ENCODE measurements at places on chromosomes 7 and 10.

- DNase-seq, result no peak
These were observed 27.7 kb downstream of the BRAF start for GRCh38 chr7:140896996-140897395.

GRCh38 chr10:58440484-58440883 is 55.3 kb downstream of the TFAM start:
- DNase-seq, result no peak

GRCh38 chr10:132129431-132129830 is 57.3 kb upstream of the DPYSL4 start:
- DNase-seq, result no peak

GRCh38 chr7:3968234-3968633 is 667.2 kb downstream of the SDK1 start:
- DNase-seq, result no peak

DNA sequence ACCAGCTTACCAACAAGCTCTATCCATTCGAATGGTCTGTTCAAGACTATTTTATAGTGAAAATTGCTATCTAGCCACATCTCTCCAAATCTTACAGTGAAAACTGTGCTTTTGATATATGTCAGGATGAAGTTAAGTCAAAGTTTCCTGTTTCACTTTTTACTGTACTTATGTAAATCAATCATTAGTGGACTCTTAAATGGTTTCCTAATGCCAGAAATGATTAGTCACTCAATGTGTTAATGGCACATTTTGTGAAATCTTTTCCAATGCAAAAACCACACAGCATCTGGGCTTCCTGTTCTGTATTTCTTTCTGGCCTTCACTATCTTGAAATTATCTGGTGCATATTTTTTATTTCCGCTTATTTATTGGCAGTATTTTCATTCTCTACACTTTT is 87.3 kb upstream of the STEAP1B start:
- no peak for DNase-seq

DNA sequence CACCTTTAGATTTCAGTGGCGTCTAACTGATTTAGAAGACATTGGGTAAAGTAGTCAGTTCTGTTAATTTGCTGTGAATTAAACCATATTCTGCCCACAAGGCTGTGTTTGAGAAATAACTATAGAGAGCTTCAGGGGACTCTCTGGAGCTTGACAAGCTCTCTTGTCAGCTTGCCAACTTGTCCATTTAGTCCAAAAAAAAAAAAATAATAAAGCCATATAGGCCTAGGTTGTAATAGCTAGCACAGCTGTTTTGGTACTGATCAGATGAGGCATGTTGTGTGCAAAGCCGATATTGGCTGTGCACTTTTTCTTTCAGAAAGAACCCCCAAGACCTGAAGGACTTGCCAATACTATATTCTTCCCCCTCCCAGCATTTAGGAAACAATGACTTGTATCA is 20.2 kb upstream of the ZNF282 start:
- DNase-seq, result no peak

DNA sequence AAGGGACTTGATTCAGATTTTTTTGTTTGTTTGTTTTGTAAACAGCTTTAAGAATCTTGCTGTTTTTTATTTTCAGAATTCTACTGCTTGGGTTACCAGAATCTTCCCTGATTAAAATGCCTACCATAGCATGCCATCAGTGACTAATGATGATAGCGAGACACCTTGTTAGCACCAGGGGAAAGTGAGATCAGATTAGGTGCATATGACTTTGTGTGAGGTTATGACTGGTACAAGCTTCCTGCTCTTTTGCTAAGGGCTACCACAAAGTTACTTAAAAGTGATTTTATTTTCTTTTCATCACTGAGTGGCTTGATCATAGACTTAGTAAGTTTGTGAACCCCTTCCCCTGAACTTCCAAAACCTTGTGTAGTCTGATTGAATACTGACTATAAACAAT is 93.5 kb downstream of the SND1 start:
- no peak for DNase-seq

GRCh38 chr7:2213551-2214215 is 19.1 kb downstream of the MAD1L1 start:
- DNase-seq, result no peak

DNA sequence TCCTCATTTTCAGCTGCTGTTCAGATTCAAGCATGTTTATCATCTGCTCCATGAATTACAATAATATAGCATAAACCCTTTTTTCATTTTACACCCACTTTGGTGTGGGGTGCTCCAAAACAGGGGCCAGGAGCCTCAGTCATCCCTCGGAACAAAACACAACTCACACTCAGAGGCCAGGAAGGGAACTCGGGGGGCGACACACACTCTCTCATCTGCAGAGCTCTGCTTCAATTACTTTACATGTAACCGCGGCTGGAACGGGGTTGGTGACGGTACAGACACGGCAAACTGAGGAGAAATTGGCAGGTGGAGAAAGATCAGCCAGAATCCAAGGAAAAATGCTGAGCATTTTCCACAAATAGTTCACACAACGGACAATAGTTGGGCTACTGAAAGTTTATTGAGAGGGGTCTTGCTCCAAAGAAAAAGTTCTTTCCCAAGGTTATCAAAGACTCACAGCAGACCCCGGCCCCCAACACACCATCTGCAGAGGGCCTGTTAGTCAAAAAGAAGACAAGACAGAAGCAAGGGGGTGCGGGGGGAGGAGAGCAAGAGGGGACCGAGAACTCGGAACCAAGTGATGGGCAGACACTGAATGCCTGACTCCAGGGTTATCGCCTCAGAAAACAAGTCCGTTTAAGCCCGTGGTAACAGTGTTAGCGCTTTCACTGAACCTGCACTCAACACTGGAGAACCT is 20.5 kb downstream of the DIP2C start:
- DNase-seq, result no peak

- DNase-seq, result no peak
These were observed 524.0 kb downstream of the IPMK start for GRCh38 chr10:57743711-57744110.

DNA sequence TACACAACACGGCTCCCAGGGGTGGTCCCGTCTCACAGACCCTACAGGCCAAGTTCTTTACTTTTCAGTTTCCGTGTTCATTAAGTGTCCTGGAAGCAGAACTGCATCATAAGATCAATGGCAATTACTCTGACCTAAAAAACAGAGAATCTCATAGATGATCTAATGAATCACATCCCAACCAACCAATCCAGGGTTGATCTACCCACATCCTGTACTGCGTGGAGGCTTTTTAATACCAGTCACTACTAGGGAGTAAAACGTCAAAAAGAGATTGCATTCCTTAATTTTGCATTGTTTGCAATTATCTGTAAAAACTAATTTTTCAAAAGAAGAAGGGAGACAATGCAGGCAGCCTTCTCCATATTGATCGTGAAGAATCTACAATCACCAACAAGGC is 72.6 kb downstream of the PARD3 start:
- no peak for DNase-seq

DNA sequence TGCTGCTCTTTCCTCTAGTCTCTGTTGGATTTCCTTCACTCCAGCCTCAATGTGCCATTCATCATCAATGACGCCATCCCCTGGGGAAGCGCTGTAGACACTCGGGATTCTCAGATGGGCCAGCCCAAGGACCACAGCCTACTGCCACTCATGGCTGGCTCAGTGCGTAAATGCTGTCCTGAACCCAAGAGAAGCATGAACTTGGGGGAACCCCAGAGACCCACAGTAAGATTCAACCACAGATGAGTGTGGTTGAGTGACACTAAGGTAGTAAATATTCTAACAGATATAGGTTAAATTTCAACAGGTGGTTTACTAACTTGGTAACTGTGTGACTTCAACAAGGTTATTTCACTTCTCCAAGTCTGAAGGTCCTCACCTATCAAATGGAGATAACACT is 304.1 kb downstream of the GRM8 start:
- no peak for DNase-seq

DNA sequence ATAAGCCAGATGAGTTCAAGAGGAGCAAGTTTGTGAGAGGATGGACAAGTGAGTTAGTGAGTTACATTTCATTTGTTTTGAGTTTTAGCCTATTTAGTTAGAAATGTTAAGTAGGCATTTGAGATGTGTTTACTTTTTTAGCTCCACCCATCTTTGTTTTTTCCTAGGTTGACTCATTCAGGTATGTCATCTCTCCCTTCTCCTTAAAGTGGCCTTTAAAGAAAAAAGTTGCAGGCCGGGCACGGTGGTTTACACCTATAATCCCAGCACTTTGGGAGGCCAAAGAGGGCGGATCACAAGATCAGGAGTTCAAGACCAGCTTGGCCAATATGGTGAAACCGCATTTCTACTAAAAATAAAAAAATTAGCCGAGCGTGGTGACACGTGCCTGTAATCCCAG is 71.2 kb downstream of the BMPR1A start:
- no peak for DNase-seq

DNA sequence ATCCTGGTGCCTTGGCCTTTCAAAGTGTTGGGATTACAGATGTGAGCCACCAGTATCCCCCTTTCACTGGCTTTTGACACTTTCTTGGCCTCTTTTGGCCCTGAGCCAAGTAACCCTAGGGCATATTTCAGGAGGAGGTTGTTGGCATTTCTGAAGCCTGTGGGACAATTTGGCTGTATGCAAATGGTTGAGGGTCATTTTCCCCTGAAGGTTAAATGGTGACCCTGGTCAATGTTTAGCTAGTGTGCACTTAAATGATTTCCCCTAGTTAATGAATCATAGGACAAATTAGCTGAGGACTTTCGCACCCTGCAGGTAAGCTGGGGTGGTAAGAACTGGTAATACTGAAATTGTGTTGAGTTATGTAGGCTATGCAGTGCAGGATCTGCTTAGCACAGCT is 660.5 kb downstream of the LRMDA start:
- DNase-seq, result no peak

DNA sequence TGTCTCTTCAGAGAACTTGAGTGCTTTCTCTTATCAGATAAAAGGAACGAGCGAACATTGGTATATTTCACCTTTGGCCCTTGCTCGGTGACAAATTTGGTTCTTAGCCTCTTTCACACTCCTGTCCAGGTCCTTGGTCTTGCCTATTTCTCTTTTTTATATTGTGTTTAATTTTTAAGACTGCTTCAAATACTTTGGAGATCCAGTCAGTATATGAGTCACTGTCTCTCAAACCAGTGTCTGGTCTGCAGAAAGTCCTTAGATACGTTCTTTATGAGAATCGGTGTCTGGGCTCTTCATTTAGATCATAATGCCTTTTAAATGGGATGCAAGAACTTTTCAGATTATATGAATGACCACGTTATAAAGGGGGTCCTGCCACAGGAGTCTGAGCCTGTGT is 55.0 kb downstream of the PIK3AP1 start:
- DNase-seq, result no peak

DNA sequence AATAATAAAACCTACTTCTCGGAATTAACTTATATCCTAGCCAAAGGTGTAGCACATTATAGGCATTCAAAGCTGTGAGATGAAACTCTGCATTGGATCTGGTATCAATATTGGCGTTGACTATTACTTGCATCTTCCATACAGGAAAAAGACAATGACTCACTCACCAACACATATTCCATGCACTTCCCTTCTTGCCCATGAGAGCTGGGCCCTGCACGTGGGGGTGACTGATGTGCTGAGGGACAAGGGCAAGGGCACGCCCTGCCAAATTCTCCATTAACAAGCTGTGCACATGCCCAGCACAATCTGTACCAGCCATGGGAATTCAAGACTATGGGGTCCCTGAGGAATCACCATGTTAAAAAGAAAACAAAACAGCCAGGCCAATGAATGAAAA is 188.1 kb upstream of the PDE1C start:
- DNase-seq, result no peak

DNA sequence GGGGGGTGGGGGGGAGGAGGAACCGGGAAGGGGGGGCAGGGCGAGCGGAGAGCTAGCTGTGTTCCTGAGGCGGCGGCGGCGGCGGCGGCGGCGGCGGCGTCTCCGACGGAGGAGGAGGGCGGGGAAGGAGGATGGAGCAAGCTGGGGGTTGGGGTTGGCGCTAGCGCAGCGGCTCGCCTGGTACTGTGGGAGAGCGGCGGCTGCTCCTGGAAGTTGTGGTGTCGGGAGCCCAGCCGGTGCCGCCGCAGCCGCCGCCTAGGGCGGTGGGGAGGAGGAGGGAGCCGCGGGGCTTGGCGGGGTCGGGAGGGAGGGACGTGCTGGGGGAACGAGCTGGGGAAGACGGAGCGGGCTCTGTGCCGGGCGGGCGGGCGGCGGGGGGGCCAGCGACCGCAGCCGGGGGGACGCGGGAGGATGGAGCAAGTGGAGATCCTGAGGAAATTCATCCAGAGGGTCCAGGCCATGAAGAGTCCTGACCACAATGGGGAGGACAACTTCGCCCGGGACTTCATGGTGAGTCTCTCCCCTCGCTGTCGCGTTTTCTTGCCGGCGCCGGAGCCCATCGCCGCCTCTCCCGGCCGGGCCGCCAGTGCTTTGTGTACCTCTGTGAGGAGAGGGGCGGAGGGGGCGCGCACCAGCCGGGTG is at the start of gene PTPN12:
Gene PTPN12, plus strand, starts transcription at position 160 of the 642 bp plus-strand sequence. Its CDS starts 252 bp downstream, at position 412.
- no peak for DNase-seq

- DNase-seq, result no peak
These were observed 122.7 kb downstream of the TRRAP start for GRCh38 chr7:99000904-99001465.

GRCh38 chr10:101961591-101962498 is 94.1 kb downstream of the ARMH3 start:
- no peak for DNase-seq

DNA sequence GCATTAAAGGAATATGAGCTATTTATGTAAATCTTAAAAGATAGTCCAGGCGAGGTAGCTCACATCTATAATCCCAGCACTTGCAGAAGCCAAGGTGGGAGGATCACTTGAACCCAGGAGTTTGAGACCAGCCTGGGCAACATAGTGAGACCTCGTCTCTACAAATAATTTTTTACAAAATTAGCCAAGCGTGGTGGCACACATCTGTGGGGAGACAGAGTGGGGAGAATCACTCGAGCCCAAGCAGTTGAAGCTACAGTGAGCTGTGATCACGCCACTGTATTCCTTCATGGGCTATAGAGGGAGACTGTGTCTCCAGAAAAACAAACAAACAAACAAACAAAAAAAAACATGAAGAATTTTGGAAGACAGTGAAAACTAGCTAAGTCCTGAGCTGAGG is 28.4 kb downstream of the HERC4 start:
- DNase-seq, result no peak

GRCh38 chr7:30240106-30240800 is 44.1 kb upstream of the ZNRF2 start:
- DNase-seq, result no peak

GRCh38 chr10:114603948-114604347 is 54.1 kb downstream of the ABLIM1 start:
- DNase-seq, result no peak

DNA sequence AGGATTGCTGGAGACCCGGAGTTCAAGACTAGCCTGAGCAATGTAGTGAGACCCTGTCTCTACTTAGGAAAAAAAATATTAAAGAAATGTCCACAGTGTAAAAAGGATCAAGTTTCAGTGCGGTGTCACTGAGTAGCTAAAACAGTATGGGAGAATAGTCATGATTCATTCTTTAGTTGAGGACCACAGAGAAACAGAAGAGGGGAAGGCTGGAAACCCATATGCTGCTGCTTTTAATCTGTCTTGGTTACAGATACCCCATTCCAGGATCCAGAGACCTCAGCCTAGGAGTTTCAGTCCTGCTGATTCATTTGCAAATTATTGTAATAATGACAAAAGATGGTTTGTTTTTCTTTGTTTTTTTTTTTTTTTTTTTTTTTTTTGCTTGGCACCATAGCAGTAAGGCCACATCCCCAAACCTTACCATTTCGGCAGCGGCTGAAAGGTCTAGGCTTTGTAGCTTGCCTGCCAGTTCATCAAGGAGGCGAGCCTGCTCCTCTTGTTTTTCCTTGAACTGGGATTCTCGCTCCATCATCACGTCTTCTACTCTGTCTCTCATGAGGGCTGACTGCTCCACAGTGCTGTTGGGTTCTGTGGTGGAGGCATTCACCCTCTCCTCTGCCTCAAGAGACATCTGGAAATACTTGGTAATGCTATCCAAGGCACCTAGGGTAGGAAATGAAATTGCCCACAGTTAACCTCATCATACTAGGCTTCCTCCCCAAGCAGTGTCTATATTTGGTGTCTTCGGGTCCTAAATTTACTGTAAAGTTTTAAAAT is 44.2 kb downstream of the DLD start:
- no peak for DNase-seq

Data from Panc1 (cell line).